Kidney epithelial cell (primary cell): ENCODE measurements at places on chromosomes 13 and 19.

DNA sequence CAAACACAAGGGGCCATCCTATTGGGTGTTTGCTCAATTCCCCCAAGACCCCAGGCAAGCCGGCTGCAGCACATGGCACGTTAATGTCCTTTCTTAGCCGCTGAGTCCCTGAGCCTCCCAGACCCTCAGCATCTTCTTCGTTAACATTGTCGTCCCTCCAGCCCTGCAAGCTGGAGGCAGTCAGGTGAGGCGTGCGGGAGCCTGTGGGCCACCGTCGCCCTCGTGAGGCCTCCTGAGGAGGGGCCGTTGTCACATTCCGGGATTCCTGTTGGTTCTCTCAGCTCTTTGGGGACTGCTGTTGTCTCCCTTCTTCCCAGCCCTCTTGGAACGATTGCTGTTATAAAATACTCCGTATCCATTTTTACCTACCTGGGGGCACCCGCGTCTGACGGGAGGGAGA, 140.6 kb downstream of the KDM4B start:
- no peak for DNase-seq

DNA sequence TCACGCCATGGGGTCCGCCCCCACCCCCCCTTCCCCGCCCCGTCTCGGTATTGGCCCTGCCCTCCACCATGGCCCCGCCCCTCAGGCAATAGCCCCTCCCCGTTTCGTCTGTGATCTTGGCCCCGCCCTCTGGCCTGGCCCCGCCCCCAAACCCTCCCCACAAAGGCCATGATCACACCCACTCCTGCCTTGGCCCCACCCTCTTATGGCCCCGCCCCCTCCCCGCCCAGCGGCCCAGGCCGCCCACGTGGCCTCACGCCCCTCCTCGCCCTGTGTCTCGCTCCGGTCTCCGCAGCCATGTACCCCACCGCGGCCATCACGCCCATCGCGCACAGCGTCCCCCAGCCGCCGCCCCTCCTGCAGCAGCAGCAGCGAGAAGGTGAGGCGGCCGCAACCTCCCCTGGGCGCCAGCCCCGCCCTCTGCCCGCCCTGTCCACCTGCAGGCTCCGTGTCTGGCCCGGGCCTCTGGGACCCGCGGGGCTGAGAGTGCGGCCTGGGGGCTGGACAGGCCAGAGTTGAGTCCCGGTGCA, 61.3 kb downstream of the CELF5 start:
- DNase-seq = no peak

GRCh38 chr13:100860866-100861265, 186.3 kb upstream of the TMTC4 start:
- no peak for DNase-seq

DNA sequence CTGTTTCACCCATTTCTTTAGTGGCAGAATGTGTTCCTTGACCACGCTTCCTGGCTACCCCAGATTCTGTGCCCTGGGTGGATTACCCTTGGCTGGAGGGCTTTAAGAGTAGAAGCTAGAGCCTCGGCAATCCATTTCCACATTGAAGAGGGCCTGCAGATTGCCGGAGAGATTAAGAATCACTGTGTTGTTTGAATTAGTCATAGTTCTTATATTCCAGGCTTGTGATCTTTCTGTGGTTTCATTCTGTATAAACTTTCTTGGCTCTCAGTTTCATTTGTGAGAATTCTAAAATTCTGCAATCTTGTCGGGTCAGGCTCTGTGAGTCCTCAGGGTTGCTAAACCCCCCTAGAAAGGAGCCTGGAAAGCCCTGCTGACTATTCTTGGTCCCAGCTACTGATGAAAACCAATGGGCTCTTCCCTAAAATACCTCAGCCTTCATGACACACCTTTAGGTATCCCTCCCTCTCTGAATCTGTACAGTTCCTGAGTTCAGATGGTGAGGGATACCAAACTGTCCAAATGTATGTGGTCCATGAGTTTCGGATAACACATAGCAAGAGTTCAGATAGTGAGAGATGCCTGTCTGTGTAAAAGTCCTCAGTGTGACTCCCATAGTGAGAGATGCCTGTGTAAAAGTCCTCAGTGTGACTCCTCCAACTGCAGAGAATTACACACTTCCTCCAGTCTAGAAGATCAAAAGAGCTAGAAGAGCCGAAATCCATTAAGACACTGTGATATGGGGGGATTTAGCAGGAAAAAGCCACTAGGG, 4.3 kb downstream of the PHF11 start:
- no peak for DNase-seq

DNA sequence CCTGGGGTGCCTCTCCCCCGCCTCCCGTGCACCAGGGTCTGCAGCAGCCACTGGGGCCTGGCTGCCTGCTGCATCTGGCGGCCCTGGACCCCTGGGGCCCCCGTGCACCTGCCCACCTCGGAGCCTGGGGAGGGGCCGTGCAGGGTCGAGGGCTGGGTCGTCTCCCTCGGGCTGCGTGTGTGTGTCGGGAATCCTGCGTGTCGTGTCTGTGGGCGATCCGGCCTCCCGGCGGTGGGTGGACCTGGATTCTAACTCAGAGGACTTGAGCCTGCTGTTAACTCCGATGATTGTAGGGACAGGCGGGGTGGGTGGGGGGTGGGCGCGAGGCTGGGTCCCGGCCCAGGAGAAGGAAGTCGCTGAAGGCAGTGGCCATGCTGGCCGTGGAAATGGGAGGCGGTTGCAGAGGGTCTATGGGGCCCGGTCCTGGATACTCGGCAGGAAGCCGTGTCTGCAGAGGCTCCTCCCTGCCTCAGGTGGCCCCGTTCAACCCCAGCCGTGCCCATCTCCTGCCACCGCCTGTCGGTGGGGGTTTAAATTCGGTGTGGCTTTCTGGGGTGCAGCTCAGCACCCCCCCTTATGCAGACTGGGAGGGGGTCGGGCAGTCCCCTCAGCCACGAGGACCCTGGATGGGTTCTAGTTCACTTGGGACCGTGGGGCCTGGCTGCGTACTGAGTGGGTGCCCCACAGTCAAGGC, 9.4 kb upstream of the WDR18 start:
- DNase-seq = no peak

GRCh38 chr19:50741179-50741933, 18.2 kb downstream of the CLEC11A start:
- no peak for DNase-seq

DNA sequence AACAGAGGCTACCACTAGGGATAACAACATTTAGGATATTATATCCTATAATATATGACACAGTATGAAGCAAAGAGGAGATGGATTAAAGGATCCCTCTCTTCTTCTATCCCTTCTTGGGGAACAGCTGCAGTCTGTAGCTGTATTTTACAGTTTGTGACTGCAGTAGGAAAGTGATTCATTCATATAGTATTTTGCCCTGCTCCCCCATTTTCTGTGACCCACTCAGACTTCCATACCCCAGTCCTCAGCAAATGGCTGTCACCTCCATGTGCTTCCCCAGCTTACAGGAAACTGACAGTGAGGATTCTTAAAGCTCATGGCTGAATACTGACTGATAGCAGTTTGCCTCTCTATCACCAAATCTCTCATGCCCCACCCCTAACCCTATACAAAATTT, 27.5 kb downstream of the MICU2 start:
- no peak for DNase-seq

GRCh38 chr19:45780448-45781213, 1.7 kb downstream of the DMPK start:
- no peak for DNase-seq

DNA sequence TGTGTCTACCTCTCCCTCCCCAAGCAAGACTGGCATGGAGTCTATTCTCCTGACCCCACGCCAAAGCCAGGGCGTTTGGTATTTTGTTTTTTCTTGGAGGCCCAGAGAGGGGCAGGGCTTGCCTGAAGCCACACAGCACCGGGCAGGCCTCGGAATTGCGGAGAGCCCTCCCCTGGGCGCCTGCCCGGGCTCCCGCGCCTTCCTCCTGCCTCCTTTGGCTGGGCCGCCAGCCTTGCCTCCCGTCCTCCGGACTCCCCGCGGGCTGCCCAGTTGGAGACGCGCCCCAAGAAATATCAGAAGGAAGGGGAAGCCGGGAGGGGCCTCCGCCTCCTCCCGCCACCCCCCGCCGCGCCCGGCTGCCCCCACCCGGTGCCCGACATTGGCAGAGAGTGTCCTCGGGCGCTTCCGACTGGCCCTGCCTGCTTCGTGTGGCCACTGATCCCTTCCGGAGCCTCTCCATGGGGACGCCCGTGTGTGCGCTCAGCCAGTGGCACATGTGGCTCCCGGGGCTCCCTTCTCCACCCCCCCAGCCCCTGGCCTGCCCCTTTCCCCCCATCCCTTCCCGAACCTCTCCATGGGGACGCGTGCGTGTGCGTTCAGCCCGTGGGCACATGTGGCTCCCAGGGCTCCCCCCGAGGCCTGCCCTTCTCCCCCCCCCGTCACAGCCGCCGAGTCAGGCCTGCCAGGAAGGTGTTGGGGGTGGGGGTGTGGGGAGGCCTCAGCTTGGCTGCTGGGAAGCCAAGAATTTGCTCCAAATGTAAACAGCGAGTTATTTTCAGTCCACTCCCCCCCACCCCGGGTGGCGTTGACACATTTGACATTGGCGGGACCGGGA, 37.3 kb downstream of the NFIC start:
- DNase-seq = no peak

DNA sequence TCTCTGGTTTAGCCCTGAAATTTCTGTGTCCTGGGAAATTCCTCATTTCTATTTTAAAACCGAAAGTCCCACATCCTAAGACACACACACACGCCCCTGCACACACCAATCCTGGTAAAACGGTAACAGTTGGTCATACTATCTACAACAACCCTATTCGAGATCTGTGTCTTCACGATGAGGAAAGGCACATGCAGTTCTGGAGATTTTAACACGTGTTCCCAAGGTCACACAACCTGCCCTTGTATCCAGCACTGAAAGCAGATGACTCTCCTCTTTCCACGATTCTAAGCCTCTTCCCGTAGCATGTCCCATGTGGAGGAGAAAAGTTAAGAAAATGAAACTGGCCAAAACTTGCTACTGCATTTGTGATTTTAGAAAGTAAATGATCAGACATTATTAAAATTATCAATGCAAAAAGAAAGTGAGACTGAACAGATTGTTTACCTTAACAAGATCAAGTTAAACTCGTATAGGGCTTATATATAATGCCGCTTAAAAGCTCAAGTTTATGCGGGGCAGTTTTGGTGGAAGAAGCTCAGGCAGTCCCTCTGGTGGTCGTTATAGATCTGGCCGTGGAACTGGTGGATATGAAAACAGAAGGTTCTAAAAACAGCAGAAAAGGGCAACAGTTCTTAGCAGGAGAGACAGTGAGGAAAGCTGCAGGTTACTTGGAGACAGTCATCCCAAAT, 32.7 kb downstream of the VSTM1 start:
- DNase-seq = no peak

DNA sequence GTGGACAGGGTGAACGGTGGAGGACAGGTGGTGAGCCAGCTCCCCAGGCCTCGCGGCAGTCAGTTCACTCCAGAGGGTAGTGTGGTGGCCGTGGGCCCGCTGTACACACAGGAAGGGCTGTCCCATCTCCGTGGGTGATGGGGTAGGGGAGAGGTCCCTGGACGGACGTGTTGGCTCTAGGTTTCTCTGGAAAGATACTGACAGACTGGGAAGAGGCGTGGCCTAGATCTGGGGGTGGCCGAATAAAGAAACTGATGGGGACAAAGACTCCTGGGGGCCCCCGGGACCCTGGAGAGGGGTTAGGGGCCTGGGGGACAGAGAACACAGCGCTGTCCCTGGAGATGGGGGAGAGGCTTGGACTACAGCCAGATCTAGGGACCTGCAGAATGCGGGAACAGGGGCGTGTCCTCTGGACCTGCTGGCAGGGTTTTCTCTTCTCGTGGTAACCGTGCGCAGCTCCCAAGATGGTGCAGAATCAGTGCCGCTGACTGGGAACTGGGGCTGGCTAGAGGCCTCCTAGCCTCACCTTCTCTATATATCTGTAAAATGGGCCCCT, 4.0 kb upstream of the PRAM1 start:
- no peak for DNase-seq

DNA sequence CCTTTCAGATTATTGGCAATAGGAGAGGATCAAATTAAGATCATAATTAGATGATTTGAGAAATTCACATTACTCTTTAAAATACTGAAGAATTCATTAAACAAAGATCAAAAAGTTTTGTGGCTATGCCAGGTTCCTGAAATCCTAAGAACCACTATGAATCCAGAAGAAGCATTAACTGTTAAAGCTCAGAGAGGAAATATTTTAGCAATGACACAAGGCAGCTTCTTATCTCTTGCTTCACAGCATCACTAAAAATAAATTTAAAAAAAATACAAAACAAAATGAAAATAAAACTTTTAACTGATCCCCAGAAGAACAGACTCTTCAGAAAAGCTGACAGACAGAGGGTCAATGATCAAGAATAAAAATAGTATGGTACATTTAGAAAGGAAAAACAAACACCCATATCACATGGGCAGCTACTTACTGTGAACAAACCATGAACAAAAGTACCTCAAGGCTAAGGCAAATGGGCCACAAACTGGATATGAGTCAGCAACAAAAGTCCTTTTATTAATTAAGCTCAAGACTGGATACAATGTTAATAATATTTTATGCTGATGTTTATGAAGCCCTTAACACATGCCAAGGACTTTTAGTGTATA, 19.6 kb downstream of the RNF6 start:
- DNase-seq = no peak

DNA sequence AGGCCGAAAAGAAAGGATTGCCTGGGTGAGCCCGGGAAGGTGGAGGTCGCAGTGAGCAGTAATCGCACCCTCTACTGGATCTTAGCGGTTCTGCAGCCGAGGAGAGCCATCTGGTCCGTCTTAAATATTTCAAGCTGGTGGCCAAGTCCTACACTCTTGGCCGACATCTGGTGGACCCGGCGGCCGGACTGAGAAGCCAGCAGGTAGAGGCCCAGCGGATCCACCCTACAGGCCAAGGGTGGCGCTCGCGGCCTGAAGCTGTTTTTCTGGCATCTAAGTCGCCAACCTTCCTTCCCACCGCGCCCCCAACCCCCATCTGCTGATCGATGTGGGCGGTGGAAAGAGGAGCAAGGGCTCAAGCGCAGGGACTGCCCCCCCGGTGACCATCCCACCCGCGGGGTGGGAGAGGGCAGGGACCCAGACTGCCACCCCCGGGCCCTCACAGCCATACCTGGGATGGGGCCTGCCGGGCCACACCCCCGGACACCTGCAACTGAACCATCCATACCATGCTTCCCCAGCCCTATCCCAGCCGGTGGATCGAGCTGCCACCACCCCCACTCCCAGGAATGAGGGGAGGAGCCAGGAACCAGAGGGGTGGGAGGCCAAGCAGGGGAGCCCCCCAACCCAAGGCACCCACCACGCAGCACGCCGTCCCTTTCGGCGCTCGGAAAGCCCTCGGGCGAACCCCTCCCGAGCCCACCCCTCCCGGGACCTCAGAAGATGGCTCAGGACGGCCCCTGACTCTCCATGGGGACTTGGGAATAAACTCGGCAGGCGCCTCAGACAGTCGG, 46.3 kb upstream of the ZNF730 start:
- DNase-seq = no peak

- DNase-seq = no peak
Measured at GRCh38 chr13:87398047-87398446, 273.1 kb upstream of the SLITRK5 start.

- DNase-seq = no peak
Measured at GRCh38 chr19:866769-867300, 7.4 kb downstream of the CFD start.

- DNase-seq = peak; percentile 98
Measured at GRCh38 chr13:110371550-110372465, 64.7 kb downstream of the COL4A2 start.
